ENCODE measurements at places on chromosomes 2 and 18.
A peak's percentile ranks its signal among the peaks of the same experiment; 100 is the strongest.

DNA sequence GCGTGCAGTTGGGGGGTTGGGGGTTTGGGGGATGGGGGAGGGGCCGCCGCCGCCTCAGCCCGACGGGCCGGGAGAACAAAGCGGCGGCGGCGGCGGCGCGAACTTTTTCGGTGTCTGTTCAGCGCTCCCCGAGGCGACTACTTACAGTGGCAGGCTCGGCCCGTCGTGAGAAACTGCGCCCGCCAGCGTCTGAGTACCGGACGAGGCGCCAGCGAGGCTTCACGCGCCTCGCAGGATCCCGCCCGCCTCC is 172 bp downstream of the PRKD3 start:
- DNase-seq = peak; percentile 54

GRCh38 chr2:234725528-234726264 is 226.1 kb upstream of the SH3BP4 start:
- no peak for DNase-seq

DNA sequence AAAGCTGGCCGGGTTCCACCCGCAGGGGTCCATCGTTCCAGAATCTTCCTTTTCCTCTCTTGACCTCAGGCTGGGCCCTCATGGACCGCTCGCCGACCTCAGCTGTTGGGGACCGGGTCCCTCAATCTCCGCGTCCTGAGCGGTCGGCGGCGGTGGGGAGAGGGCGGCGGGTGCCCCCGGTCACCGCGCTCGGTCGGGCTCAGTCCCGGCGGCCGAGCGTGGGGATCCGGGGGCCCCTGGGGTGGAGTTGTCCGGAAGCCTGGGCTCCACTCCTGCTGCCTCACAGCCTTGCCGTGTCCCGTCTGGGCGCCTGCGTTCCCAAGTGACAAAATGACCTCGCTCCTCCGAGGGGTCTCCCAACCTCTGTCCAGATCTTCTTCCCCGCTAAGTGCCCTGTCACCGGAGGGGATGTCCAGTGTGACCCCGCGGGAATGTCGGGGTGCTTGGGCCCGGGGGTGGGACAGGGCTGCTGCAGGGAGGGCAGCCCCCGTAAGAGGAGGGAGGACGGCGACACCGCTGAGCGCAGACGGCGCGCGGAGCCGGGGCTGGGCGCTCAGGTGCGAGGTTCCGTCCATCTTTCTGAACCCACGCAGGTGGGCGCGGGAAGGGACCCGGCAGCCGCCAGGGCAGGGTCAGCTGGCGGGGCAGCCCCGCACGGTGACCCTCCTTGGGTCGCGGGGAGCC is 16.0 kb upstream of the E2F6 start:
- DNase-seq = no peak

DNA sequence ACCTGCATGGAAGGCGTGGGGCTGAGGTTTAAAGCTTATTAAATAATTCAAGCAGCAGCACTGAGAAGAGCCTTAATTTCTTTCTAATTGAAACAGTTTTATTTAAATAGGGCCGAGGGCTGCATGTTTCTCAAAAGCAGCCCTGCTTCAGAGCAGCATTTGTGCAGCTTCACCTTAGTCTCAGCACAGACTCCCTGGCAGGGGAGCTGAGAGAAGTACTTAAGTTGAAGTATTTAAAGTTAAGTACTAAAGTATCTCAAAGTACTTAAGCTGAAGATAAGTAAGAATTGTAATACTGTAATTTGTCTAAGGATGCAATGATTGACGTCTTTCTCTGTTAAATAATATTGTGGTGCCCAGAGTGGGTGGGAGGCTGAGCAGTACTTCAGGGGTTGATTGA is 31.4 kb downstream of the IMPA2 start:
- DNase-seq = no peak

DNA sequence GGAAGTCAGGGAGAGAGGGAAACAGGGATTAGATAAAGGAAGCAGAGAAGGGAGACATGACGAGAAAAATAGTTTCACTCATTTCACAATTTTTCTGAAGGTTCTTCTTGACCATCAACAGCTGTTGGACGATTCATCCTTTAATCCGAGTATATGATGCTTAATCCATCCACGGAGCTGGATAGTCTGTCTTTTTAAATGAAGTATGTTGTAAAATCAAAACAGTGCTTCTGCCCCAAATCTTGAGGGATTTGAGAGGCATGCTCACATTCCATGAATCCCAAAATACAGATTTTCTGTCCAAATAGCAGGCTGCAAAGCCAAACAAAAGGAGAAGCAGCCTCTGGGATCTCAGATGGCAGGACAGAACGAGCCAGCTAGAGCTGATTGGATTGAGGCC is 47.5 kb downstream of the EPAS1 start:
- DNase-seq = no peak

DNA sequence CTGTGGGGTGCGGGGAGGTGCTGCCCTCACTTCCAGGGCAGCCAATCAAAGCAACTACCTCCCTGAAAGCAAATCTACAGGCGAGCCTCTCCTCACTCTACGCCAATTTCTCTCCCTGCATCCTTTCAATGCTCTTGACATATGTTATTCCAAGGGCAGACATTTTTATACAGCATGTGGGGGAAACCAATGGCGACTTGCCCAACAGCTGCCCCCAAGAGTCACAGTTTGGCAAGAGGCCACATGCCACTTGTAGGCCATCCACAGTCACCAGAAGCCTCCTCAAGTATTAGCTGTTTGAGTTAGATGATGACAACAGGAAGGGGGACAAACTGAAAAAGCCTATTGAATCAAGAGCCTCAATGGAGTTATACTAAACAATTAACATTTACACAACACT is 114.6 kb downstream of the MYO5B start:
- DNase-seq = no peak

DNA sequence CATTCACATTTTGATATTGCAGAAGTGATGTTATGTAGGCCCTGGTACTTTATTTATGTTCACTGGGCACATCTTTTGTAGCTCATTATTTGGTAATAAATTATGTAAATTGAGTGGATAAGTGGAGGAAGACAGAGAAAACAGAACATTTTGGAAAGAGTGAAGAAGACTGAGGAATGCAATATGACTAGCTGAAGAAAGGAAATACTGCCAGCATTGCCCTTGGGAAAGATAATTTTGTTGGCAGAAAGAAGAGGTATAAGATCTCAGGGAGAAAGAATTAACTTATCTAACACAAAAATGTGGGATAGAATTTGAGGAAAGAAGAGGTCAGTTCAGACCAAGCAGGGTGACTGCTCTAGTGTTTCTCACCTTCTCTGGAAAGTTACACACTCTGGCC is 118.8 kb downstream of the TTC27 start:
- no peak for DNase-seq

GRCh38 chr2:175709248-175709647 is 292.8 kb downstream of the LNPK start:
- DNase-seq = no peak

DNA sequence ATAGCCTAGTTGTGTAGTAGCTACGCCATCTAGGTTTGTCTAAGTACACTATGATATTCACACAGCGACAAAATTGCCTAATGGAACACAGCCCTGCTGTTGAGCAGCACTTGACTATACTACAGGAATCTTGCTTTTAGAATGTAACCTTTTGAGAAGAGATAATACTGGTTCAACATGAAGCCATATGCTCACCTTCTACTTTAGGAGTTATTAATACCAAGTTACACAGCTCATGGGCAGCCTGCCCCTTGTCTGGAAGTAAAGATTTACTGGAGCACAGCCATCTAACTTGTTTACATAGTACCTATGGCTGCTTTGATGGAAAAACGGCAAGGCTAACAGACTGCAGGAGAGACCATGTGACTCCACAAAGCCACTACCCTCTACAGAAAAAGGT is 174.8 kb downstream of the DYM start:
- DNase-seq = no peak

DNA sequence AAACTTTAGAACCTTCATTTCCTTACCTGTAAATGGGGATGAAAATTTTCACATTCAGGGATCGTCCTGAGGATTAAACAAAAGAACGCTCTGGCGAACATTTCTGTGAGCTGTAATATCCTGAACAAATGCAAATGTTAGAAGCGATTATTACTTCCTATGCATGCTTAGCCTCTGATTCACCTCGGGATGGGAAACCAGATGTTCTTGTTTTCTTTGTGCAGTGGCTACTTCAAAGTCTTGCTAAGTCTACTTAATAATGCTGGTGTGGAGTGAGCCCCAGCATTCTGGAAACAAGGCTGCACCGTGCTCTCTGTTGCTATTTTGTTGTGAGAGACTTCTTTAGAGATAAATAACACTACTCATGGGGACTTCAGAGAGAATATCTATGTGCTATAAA is 119.1 kb upstream of the PELI1 start:
- DNase-seq = no peak

DNA sequence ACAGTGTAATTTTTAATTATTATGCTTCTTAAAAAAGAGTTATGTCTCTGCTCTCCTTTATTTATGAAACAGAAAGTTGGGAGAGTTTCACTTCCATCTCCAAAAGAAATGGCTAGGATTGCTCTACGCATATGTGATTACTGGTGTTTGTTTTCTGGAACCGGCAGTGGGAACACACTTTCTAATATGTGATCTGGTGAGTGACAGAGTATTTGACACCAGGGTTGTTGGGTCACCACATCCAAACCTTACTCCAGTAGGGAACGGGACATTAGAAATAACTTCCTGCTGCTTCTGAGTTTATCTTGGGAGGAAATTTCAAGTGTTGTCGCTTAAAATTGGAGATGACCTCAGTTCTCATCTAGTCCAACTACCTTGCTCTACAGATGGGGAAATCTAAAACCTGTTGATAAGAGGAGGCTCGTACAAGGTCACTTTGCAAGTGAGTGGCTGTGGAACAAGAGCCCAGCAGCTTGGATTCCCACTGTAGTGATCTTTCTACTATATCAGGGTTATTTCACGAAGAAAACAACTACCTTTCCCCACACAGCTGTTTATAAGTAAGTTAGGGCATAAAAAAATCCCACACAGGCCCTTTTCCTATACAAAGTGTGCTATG is 108.5 kb downstream of the TTC32 start:
- DNase-seq = no peak

DNA sequence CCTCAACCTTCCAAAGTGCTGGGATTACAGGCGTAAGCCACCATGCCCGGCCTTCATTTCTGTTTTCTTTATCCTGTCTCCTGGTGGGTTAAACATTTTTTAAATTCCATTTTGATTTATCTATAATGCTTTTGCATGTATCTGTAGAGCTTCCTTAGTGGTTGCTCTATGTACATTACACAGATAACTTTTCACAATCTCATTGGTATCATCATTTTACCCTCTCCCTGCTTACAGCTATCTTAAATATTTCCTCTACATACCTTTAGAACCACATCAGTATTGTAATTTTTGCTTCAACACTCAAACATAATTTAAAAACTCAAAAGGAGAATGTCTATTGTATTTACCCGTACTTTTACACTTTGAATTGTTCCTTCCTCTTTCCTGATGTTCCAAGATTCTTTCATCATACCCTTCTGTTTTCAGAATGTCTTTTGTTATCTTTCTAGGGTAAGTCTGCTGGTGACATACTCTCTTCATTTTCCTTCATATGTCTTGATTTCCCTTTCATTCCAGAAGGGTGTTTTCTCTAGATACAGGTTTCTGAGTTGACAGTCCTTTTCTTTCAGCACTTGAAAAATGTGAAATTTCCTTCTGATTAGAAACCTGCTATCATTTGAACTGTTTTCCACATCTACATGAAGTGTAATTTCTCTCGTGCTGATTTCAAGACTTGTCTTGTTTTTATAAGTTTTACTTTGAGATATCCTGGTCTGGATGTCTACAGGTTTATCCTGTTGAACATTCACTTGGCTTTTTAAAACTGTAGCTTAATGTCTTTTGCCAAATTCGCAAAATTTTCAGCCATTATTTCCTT is 21.9 kb downstream of the PPP3R1 start:
- DNase-seq = no peak

GRCh38 chr18:13397504-13398163 is 179.1 kb downstream of the LDLRAD4 start:
- no peak for DNase-seq

GRCh38 chr2:226115102-226115831 is 684.4 kb downstream of the IRS1 start:
- peak; percentile 83 for DNase-seq

DNA sequence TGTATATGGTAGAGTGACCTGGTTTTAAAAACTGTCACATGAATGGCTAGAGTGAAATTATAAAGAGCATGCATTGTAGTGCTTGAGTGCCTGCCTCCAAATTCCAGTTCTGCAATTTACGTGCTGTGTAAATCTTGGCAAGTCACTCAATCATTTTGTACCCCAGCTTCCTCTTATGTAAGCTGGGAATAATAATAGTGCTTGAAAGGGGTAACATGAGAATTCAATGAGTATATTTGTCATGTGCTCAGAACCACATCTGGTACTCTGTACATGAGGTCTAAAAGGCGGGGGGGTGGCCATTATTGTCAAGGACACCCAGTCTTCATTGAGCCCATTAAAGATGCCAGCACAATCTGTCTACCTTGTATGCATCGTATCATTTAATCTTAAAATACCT is 214.8 kb downstream of the MC4R start:
- no peak for DNase-seq

- no peak for DNase-seq
These were observed 152.3 kb downstream of the CCDC178 start for GRCh38 chr18:33288082-33288716.

GRCh38 chr2:221444106-221444505 is 128.0 kb downstream of the EPHA4 start:
- no peak for DNase-seq

DNA sequence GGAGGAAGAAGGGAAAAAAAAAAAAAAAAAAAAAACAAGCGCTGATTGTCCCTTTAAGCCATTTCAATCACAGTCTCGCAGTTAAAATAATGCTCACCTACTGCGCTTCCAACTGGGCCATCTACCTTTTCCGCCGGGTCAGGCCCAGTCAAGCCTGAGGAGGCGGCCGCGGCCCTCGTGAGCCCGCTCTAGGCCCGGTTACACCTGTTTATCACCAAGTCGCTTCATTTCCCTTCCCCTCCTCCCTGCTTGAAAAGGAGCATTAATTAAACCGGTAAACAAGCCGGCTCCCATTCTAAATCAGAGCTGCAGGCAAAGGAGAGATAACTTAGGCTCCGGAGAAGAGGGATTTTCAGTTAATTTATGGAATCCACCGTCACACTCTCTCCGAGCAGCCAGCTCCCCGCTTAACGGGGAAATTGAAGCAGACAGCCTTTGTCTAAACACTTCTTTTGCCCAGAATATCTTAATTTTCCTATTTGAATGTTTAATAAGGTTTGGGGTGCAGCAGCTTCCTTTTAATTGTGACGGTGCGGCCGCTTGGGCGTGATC is 140.1 kb upstream of the SIX3 start:
- no peak for DNase-seq

DNA sequence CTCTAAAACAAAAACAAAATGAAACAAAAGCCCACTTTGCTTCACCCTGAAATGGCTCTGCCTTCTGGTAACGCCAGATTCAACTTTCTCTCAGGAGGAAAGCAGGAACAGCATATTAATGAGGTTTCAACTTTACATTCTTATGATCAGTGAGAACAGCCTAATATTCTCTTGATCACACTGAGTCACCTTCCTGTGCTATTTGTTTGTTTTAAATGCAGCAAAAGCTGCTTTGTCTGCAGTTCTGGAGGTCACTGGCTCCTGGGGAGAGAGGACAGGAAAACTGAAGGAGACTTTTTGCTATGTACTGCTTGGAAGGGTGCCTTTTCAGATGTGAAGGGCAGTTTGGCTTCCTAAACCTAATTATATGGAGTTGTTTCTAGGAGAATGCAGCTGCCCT is 48.1 kb downstream of the MAIP1 start:
- no peak for DNase-seq

- peak; percentile 84 for DNase-seq
These were observed 202.6 kb downstream of the TGIF1 start for GRCh38 chr18:3652380-3653262.

GRCh38 chr2:21331625-21332370 is 208.0 kb downstream of the TDRD15 start:
- DNase-seq = no peak
